Activated CD4-positive, alpha-beta T cell treated with anti-CD3 and anti-CD28 coated beads, Interleukin-2, amount 50 U/mL, for 24 hours (primary cell): ENCODE measurements at places on chromosomes 7 and 10.
A peak's percentile ranks its signal among the peaks of the same experiment; 100 is the strongest.

- DNase-seq = no peak
Observed at GRCh38 chr7:17184805-17185689, 113.4 kb upstream of the AHR start.

DNA sequence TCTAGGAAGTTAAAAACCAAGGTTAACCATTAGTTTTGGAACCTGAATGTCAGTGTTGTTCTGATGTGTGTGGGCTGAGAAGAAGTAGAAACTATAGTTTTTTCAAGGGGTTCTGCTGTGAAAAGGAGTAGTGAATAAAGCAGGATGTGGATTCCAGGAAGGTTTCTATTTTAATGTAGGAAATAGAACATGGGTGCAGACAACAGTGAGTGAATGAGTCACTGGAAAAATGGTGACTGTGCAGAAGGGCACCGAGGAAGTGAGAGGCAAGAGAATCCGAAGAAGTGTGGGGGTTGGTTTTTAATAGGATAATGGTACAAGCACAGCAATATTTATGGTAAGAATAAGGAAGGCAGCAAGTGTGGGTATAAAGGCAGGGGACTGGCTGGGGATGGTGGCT is 120.4 kb downstream of the ARHGAP21 start:
- peak; percentile 18 for DNase-seq

DNA sequence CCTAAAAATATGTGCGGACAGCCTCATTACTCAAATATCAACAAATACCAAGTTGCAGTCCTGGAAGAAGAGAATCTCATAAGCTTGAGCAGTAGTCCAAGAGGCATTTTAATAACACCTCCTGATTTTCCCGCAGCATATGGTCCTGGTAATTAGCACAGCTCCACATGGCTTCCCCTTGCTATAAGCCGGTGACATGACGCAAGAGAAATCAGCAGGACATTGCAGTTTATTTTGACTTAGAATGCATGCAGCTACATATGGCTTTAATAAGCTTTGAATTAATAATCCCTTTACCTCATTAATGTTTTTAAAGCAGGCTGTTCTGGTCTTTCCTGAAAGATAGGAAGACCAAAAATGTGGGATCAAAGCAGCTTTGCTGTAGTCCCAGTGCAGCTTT is 137.6 kb downstream of the RAMP3 start:
- no peak for DNase-seq

- no peak for DNase-seq
Observed at GRCh38 chr7:132045002-132045401, 488.6 kb upstream of the PODXL start.

DNA sequence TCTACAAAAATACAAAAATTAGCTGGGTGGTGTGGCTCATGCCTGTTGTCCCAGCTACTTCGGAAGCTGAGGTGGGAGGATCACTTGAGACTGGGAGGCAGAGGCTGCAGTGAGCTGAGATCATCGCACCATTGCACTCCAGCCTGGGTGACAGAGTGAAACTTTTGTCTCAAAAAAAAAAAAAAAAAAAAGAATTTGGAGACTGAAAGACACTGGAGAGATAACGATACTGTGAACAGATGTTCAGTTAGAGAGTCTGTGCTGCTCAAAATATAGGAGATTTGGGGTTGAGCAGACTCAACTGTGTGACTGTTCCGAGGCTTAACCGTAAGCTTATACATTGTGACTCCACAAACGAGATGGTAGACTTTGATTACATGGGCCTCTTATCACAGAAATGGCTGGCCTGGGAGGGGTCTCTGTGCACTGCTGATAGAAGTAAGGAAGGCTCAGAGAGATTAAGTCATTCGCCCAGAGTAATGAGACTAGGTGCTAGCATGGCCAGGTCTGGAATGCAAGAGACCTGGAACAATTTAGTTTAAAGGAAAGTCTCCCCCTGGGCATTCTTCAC is 19.4 kb downstream of the WBP1L start:
- no peak for DNase-seq

DNA sequence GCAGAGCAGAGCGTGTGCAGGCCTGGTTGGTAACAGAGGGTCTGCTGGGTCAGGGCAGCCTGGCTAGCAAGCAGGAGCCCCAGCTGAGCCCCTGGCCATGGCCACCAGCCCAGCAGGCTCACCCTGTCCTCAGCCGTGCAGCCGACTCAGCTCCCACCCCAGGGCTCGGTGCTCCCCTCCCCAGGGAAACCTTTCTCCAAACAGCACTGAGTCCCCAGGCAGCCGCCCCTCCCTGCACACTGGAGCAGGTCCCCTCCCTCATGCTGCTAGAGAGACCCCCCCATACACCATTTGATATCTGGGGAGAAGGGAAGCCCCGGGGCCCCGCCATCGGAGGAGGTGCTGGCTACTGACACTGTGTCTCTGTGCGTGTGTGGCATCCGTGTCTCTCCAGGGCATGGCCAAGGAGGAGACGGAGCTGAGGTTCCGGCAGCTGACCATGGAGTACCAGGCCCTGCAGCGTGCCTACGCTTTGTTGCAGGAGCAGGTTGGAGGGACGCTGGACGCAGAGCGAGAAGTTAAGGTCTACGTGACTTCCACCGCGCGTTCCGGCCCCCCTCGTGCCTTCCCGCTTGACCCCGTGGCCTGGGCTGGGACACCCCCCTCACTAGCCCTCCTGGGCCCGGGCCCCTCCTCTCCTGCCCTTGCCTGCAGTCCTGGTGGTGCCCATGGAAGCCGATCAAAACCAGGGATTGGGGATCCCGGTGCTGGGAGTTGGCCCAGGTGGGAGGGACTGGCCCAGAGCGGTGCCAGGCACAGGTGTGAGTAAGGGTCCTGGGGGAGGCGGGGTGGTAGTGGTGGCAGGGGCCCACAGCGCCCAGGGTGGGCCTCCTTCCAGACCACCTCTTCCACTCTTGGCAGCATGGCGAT is 45.0 kb upstream of the DPYSL4 start:
- no peak for DNase-seq

GRCh38 chr7:50856806-50857205 is 74.1 kb upstream of the GRB10 start:
- DNase-seq = no peak

DNA sequence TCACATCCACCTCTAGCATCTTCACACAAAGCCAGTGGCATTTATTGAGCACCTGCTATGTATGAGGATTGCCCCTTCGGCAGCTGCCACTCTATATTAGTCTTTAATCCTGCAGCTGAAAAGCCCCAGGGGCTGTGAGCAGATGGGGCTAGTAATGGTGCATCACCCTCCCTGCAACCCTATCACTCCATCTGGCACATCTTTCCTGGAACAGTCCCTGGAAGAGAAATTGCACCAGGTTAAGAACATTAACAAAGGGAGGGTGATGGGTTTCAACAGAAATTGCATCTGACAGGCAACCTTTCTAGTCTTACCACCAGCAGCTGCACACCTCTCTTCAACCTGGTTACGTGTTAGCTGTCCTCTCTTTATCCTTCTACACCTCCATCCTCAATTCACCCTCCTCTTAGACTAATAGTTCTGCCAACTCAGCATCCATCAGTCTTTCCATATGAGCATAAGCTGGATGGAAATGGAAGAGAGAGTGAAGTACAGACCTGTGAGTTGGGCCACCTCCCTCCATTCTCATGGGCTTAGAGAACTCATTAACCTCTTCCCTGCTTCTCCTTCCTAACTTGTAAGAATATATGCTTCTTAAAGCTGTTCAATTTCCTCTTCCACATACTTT is 168.6 kb upstream of the NEBL start:
- DNase-seq = no peak

GRCh38 chr10:5271526-5271925 is 74.9 kb downstream of the AKR1C4 start:
- no peak for DNase-seq

DNA sequence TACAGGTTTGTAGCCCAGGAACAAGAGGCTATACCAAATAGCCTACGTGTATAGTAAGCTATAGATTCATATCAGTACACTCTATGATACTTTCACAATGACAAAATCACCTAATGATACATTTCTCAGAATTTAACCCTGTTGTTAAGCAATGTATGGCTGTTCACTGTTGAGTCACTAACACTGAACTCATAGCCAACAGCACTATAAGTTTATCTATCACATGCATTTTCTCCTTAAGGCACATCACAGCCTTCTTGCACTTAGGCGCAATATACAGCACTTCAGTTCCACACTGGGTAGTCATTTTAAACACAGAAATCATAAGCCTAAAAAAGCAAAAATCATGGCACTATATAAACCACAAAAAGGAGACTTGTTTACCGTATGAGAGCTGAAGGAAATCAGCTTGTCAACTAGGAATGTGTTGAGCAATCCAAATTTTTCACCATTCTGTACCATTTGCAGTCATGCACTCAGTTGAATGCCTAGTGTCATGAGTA is 45.6 kb downstream of the ZNF438 start:
- DNase-seq = no peak

- no peak for DNase-seq
Observed at GRCh38 chr7:24715661-24716479, 41.4 kb downstream of the GSDME start.

DNA sequence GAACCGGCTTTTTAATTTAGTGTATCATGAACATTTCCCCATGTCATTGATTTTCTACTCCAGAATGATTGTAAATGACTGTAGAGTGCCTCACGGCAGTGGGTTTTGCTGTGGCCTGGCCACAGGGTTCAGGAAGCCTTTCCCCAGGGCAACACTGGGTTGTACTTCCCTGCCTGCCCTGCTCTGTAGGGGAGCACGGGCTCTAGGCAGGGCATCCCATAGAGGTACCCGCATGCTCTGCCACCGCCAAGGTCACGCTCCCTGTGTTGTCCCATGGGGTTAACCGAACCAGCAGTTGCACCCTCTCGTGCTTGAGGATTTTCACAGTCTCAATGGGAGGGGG is 63.8 kb downstream of the BPGM start:
- no peak for DNase-seq

GRCh38 chr7:27179503-27180430 is 5.3 kb downstream of the HOXA11 start:
- no peak for DNase-seq

DNA sequence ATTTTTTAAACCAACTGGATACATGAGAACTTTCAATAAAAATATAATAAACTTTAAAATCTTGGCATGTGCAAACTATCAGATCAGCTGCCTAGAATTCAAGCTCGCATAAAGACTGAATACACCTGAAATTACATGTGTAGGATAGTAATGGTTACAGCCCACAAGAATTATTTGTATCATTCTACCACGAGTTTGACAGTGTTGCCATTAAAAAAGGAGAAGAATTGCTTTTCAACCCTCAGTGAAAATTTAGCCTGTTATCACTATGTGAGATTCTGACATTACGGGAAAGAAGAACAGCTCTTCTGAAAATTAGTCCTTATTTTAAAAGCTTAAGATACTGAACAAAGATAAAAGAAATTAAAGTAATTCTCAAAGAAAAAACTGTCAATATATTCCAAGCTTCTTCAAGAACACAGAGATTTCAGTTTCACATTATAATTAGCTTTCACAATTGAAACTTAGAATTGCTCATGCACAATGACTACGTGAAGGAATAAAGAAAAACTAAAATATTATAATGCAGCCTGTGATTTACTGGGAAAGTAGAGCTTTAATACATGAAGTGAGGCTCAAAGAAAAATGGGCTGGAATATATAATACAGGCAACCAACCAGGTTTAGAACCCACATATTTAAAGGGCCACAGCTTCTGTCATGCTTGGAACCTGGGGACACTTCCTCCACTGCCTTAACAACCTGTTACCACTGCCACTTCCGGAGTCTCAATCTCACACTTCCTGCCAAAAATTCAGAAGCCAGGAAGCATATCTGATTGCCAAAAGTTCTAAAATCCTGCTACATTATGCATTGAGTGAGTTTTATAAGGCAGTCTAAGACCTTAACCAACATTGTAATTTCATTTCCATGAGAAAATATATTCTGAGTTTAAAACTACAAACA is 23.2 kb downstream of the TPK1 start:
- DNase-seq = no peak

DNA sequence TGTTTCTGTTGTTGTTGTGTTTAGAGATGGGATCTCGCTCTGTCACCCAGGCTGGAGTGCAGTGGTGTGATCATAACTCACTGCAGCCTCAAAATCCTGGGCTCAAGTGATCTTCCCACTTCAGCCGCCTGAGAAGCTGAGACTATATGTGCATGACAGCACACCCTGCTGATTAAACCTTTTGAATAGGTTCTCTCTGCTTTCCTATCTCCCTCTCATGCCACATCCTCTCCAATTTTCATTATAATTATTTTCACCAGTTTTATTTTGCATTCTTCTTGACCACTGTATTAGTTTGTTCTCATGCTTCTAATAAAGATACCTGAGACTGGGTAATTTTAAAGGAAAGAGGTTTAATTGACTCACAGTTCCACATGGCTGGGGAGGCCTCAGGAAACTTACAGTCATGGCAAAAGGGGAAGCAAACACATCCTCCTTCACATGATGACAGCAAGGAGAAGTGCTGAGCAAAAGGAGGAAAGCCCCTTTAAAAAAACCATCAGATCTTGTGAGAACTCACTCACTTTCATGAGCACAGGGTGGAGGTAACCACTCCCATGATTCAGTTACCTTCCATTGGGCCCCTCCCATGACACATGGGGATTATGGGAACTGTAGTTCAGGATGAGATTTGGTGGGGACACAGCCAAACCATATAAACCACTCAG is 12.9 kb downstream of the AGK start:
- no peak for DNase-seq
